Hematopoietic multipotent progenitor cell treated with erythropoietin and hydrocortisone succinate and interleukin-3 and kit ligand, for 4 days (in vitro differentiated cells): ENCODE measurements at places on chromosomes 13 and 19.

- no peak for DNase-seq
These were observed 84.6 kb upstream of the MTIF3 start for GRCh38 chr13:27534981-27535380.

DNA sequence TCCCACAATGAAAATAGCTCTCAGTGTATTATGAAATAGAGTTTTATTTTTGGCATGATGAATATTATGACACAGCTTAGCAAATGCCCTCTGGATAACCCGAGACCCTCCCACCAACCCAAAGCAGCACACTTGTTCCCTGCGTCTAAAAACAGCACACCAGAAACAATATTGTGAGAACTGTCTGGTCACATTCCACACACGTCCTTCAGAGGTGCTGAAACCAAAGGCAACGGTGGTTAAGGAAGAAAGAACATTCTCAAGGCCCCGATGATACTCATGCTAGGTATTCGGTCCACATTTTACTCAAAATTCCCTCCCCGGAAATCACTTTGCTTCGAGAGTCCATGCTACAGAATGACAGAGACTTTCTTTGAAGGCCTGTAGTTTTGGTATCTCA, 156.7 kb downstream of the SLC7A1 start:
- no peak for DNase-seq

DNA sequence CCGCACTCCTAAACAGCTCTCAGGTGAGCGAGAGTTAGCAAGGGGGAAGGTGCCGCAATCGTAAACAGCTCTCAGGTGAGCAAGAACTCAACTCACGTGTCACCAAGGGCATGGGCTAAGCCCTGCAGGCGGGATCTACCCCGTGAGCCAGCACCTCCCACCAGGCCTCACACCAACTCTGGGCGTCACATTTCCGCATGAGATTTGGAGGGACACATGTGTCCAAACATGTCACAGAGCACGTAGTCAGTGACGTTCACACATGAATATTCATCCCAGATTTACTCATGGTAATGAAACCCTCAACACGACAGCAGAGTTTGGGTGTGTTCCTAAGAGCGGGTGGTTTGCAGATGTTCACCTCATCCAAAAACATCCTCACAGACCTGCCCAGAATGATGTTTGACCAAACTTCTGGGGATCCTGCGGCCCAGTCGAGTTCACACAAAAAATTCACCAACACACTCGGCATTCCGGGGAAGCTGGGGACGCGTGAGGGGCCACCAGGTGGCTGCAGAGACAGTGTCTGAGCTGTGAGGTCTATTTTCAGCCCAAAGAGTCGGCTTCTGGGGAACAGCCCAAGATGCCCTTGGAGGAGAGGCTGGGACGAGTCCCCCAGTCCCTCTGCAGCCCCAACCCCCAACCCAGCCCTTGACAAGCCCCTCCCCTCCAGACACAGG, 19.6 kb downstream of the C2CD4C start:
- DNase-seq = no peak

DNA sequence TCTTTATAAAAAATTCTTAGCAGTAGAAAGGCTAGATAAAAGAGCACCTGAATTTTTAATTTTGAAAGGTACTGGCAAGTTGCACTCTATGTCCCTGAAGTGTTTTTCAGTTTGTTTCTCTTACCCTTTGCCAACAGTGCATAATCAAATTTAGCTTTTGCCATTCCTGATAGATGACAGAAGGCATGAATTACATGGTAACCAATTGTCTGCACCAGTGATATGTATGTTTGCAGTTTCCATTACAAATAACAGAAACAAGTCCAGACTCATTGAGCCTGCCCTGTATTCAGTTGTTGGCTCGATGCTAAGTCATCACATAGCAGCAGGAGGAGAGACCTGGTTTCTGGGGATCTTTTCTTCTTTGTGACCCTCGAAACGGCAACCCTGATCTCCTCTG, 309.8 kb downstream of the DNAJC15 start:
- no peak for DNase-seq

DNA sequence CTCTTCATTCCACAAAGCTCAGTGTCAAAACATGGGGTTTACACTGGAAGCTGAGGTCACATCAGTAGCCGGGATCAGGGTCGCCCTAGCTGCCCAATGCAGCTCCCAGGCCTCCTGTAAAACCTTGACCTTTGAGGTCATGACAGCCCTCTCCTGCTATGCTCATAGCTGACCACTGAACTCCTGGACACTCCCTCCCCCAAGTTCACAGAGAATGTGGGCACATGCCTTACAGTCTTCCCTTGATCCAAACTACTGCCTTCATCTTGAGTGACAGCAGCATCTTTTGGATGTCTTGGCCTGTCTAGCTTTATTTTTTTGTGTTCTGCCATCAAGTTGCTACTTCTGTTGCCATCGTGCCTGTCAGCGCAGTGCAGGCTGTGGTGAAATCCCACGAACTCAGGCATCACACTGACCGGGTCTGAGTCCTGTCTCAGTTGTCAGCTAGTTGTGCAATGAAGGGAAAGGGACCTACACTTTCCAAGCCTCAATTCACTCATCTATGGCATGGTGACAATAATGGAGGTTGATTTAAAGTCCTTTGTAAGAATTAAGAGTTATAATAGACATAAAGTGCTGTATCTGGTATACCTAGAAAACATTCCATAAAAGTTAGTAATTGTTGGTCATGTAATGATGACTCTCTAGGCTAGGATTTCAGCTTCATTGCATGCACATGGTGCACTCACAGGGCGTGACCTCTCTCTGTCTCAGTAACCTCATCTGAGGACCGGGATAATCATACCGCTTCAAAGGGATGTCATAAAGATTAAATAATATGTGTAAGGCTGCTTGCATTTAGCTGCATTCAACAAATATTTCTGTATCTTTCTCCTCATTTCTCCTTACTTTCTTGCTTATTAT, 16.4 kb upstream of the ALOX5AP start:
- DNase-seq = no peak

GRCh38 chr19:14091081-14091812, 696 bp upstream of the SAMD1 start:
- DNase-seq = peak; percentile 93

DNA sequence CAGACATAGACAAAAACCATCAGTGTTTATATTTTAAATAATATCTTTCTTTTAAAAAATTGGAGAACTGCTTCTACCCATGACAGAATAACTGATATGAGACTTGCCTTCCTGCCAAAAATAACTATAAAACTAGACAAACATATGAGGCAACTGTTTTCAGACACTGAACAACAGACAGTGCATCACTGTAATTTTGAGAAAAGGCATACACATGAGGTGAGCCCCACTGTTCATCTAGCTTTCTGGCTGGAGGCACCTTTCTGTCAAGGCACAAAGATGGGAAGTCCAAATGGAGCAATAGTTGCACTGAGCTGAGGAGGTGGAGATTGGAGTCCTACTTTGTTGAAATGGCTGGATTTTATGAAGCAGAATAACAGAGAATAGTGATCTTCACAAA, 71.9 kb upstream of the ZNF507 start:
- DNase-seq = no peak

DNA sequence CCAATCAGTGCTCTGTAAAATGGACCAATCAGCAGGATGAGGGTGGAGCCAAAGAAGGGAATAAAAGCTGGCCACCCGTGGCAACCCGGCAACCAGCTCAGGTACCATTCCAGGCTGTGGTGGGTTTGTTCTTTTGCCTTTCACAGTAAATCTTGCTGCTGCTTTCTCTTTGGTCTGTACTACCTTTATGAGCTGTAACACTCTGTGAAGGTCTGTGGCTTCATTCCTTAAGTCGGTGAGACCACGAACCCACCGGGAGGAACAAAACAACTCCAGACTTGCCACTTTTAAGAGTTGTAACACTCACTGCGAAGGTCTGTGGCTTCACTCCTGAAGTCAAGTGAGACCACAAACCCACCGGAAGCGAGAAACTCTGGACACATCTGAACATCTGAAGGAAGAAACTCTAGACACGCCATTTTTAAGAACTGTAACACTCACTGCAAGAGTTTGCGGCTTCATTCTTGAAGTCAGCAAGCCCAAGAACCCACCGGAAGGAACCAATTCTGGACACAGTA, 16.5 kb upstream of the SPACA6 start:
- peak; percentile 61 for DNase-seq

DNA sequence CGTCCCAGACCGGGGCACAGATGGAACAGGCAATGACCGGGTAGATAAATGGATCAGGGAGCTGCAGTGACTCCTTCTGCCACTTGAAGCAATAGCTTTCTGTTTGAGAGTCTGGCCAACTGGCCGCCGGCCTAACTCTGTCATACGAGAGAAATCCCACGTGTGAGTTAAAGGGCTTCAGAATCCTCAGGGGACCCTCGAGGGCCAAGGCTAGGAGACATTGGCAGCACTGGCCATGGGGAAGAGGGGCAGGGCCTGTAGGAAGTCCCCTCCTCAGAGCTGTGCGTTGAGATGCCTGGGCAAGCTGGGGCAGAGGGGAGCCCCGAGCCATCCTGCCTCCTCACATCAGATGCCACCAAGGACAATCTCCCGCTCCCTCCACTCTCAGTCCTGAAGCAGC, 51.6 kb downstream of the KLF2 start:
- DNase-seq = no peak

DNA sequence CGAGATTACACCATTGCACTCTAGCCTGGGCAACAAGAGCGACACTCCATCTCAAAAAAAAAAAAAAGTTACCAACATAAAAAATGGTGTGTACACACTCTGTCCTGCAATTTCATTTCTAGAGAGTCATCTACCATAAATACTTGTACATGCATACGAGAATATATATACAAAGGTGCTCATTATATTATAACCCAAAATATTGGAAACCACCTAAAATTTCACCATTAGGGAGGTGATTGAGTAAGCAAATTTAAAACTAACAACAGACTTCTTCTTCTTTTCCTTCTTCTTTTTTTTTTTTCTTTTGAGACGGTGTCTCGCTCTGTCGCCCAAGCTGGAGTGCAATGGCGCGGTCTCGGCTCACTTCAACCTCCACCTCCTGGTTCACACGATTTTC, 7.4 kb upstream of the C5AR1 start:
- no peak for DNase-seq

DNA sequence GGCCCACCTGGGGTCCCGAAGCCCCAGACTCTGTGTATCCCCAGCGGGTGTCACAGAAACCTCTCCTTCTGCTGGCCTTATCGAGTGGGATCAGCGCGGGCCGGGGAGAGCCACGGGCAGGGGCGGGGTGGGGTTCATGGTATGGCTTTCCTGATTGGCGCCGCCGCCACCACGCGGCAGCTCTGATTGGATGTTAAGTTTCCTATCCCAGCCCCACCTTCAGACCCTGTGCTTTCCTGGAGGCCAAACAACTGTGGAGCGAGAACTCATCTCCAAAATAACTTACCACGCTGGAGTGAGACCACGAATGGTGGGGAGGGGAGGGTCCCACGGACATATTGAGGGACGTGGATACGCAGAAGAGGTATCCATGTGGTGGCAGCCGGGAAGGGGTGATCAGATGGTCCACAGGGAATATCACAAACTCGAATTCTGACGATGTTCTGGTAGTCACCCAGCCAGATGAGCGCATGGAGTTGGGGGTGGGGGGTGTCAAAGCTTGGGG, 1.0 kb upstream of the ICAM5 start:
- DNase-seq = peak; percentile 97

GRCh38 chr13:113337556-113337955, 26.4 kb downstream of the GRTP1 start:
- DNase-seq = no peak

- DNase-seq = no peak
These were observed 14.6 kb upstream of the KCNN1 start for GRCh38 chr19:17951990-17952976.

GRCh38 chr19:18368504-18369222, 17.3 kb upstream of the GDF15 start:
- no peak for DNase-seq

DNA sequence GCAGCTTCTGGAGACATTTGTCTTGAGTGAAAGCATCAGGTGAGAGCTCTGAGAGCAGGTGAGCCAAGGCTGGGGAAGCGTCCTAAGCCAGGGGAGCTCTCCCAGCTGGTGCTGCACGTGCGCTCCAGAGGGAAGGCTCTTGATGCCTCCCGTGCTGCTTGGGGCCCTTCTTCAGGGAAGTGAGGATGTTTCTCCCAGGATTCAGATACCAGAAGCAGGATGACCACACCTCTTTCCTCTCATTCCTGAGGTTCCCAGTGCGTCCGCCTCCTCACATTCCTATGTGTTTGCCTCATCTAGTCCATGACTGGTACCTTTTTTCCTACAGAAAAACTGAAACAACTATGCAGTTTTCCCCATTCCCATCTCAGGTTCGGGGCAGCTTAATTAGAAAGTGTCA, 231.0 kb upstream of the IRS2 start:
- no peak for DNase-seq

DNA sequence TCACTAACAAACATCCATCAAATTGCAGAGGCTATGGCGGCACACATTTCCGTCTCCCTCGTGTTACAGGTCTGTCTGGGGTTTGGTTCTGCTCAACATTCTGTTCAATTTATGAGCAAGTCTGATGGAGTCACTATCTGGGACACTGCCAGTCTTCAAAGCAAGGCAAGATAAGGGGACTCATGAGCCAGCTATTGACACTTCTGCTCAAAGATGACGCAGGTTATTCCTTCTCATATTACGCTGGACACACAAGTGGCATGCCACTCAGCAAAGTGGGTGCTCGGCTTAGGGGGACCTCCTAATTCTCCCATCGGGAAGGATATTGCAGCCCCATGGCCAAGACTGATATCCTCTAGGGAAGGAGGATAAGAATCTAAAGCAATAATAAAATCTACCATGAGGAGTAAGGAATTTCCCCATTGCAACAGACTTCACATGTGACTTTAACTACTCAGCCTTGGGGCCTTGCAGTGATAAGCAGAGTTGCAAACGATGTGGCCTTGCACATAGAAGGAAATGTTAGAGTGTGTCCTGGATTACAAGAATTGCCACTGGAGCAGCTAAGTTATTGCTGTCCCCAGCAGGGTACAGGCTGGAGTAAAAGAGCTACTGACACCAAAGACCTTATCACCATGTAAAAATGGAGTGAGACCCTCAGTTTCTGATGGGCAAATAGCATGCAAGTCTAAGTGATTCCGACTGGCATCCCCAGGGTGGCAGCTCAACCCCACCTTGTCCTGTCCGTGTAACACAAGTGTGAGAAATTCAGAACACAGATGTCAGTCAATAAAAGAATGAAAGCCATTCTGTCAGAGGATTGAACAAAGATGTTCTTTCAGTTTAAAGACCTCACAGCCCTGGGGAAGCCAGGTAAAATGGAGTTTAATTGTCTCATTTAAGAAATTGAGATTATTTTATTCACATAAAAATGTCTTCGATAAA, 306.1 kb downstream of the IRS2 start:
- DNase-seq = no peak

GRCh38 chr13:110030394-110030928, 244.1 kb upstream of the IRS2 start:
- DNase-seq = no peak

DNA sequence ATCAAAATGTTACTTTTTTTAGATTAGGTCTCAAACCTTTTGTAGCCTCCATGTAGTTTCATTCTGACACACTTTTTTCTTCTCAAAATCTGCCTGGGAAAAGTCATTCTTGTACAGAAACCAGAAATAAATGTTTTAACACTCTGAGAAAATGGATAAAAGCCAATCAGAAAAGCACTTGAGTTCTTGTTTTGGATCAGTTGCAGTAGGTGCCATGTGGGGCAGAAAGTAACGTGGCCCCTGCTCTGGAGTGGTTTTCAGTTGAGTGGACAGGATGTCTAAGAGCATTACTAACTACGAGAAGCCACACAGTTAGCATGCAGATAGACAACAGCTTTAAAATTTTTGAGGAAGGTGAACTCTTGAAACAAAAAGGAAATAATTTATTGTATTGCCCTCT, 19.1 kb downstream of the GPR183 start:
- DNase-seq = peak; percentile 54
